Activated CD8-positive, alpha-beta T cell treated with anti-CD3 and anti-CD28 coated beads for 36 hours (primary cell): ENCODE measurements at places on chromosomes 4 and X.

- DNase-seq: no peak
These were observed 35.9 kb downstream of the GRID2 start for GRCh38 chr4:92339676-92340075.

DNA sequence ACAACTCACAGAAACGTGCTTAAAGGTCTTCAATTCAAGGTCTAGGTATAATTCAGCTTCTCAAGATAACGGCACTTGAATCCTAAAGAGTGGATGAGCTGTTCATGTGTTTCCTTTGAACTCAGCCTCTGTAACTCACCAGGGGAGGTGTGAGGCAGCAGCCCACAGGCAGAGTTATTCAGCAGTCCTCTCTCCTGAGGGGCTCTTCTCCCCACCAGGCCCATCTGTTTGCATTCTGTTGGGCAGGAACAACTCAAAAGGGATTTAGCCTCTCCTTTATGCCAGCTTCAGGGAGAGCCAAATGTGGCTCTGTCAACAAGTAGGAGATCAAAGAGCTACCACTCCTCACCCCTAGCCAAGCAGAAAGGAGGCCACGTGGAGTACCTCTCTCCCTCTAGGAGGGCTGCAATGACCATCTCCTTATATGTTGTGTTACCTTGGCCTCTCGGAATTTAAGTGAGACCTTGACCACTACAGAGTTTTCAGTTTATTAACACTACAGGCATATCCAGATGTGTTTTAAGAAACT, 151.2 kb downstream of the SPATA18 start:
- no peak for DNase-seq

DNA sequence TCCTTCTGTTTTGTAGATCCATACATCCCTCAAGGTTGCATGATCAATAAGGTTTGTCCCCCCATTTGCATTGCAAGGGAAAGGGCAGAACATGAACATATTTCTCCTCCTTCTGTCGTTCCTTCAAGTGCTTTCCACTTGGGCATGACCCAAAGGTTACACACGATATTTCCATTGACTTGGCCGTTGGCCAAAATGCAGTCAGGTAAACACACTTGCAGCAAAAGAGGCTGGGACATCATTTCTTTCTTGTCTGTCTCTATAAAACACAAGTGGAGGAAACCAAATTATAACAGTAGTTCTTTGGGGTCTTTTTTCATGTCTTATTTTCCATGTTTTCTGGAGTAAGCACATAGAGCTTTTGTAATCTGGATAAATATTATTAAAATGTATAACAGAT, 156.1 kb downstream of the FRAS1 start:
- DNase-seq: no peak

- DNase-seq: no peak
These were observed 449.8 kb upstream of the SMIM31 start for GRCh38 chr4:164304101-164304639.

DNA sequence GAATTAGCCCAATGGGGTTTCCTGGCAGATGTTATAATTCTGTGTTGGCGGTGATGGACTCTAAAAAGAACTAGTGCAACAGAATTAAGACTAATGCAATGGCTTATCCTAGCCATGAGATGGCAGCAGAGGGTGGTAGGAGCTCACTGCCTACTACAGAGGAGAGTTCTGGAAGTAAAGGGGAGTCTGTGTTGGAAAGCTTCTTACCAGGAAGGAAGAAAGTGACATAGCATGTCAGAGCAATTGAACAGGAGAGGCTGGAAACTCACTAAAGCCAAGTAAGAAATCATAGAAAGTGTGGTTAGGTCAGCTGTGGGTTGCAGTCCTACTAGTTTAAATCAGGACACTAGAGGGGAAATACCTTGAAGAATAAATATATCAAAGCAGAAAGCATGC, 6.3 kb upstream of the TRPC5OS start:
- peak; percentile 3 for DNase-seq

DNA sequence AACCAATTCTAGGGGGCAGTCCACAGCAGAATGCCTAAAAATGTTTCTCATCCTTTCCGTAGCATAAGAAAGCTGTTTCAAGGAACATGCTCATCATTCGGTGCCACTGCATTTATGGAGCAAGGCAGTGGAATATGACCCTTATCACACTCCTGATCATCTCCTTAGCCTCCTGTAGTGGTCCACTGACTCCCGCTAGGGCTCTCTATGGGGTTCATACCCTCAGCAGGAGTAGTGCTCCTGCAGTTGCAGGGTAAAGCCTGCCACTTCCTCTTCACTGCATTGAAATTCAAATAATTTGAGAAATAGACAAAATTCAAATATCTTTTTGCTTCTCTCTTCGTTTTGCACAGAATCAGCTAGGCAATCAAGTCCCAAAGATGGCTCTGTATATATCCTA, 107.0 kb downstream of the NDST3 start:
- DNase-seq: no peak

DNA sequence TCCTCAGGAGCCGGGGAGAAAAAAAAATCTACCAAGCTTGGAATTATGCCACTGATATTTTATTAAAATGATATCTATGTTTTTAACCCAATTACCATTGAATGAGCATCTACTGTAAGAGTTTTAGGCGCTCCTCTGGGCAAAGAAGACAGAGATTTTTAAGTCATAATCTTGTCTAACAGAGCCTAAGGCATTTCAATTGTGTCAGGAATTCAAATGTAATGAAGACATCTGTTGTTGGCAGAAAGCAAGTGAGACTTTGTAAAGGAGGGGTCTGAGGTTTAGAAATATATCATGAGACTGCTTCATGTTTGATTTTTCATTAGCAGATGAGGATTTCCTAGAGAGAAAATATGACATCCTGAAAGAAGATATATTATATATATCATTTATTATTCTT, 1158.1 kb downstream of the FSTL5 start:
- DNase-seq: no peak

GRCh38 chr4:168095776-168096406, 3.6 kb downstream of the ANXA10 start:
- DNase-seq: no peak

- DNase-seq: no peak
These were observed 4.4 kb upstream of the INPP4B start for GRCh38 chr4:142850478-142850877.

- DNase-seq: no peak
These were observed 73.3 kb downstream of the TAF1 start for GRCh38 chrX:71439420-71439819.

- DNase-seq: no peak
These were observed 19.4 kb downstream of the SH3TC1 start for GRCh38 chr4:8218371-8219031.

GRCh38 chr4:7132730-7133582, 59.4 kb upstream of the SORCS2 start:
- DNase-seq: no peak

GRCh38 chr4:77395481-77395880, 210.1 kb upstream of the CXCL13 start:
- DNase-seq: no peak

DNA sequence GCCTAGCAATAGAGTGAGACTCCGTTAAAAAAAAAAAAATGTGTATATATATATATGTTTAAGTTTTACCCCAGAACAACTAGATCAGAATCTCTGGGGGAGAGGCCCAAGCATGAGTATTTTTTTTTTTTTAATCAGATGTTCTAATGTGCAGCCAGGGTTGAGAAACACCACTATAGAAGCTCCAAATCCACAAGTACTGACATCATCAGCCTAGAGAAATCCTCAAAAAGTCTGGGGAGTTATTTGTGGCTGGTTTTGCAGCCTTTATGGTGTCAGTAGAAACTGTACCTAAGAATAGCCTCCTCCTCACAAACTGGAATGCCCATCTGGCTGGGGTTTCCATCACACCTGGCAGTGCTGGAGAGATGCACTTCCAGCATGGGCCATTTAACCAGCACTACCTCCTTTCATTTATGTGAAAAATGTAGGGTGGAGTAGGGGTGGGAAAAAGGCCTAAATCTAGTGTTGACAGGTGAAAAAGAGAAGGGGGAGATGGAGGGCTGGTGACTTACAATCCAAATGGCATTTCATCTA, 93.5 kb downstream of the CBLL2 start:
- no peak for DNase-seq

DNA sequence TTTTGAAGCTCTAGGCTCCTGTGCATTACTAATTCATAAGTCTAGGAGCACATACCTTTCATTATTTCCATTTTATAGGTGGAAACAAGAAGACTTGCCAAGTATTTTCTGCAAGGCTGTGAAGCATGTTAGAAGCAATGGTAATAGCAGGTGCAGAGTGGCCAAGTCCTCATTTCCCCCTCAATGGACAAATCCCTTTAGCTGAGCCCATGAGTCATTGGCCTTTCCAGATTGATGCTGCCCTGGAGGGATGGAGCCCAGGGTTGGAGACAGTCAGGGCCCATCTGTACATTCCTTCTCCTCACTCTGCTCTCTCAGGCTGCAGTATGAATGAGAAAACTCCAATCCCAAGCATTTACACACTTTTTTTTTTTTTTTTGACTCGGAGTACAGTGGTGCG, 6.6 kb downstream of the MGST2 start:
- no peak for DNase-seq

GRCh38 chrX:68827848-68828624, 785 bp upstream of the EFNB1 start:
- DNase-seq: peak; percentile 82

GRCh38 chr4:92968556-92968955, 664.8 kb downstream of the GRID2 start:
- DNase-seq: no peak

- DNase-seq: peak; percentile 34
These were observed 252.4 kb upstream of the CPEB2 start for GRCh38 chr4:14749910-14750309.

GRCh38 chrX:124211312-124211942, 121.0 kb upstream of the TEX13D start:
- DNase-seq: peak; percentile 24

DNA sequence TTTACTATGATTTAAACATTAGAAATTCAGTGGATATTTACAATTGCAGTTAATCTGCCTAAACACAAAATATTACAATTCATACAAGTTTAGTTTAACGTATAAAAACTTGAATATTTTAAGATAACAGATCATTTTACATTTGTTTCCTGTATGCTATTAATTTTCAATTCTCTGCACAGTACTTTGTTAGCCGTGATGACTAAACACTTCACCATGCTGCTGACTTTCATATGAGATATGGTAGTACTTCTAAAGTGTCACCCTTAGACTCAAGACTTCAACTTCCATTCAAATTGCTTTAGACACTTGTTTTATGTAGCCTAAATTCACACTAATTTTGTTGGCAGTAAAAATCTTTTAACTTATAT, 1646.4 kb upstream of the ADGRL3 start:
- DNase-seq: no peak

DNA sequence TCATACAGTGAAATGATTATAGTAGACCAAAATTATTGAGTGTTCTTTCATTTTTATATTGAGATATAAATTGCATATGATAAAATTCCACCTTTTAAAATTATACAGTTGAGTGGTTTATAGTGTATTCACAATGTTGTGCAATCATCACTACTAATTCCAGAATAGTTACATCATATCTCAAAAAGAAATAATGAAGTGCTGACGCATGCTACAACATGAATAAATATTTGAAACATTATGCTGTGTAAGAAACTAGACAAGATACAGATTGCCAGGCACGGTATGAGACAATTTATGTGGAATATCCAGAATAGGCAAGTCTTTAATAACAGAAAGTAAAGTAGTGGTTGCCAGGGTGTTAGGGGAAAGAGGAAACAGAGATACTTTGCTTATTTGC, 871.7 kb downstream of the FAM133A start:
- DNase-seq: no peak

DNA sequence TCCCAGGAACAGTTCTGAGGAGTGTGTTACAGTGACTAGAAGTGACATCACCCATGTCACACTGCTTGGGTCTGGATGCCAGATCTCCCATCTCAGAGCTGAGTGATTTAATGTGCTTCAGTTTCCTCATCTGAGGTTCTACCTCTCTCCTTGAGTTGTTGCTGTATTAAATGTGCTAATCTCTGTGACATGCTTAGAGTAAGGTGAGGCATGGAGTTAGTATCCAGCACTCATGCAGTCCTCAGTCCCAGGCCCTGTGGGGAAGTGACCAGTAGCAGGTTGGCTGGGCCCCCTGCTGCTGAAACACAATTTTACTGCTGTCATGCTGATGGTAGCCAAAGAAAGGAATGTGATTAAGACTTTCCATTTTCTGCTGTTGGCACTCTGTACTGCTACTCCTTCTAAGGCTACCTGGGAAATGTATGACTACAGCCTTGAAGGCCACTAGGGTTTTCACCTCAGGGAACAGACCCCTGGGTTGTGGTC, 639.6 kb downstream of the MID1IP1 start:
- peak; percentile 46 for DNase-seq

DNA sequence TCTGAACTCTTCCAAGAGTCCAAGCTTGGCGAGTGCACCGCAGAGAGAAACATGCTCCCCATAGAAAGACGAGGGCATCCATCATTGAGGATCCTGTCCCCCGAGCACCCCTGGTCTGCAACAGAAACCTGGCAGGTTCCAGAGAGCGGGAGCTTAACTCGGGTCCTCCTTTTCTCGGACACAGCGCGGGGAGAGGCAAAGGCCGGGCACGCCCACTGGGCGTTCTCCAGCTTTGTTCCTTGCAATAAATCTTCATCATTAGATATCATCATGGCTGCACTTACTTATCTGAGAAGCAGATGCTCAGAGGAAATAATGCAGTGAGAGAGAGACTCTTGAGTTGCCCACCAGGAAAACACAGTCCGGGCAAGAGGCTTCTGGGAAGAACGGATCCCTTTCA, 90.1 kb upstream of the PSAPL1 start:
- no peak for DNase-seq

DNA sequence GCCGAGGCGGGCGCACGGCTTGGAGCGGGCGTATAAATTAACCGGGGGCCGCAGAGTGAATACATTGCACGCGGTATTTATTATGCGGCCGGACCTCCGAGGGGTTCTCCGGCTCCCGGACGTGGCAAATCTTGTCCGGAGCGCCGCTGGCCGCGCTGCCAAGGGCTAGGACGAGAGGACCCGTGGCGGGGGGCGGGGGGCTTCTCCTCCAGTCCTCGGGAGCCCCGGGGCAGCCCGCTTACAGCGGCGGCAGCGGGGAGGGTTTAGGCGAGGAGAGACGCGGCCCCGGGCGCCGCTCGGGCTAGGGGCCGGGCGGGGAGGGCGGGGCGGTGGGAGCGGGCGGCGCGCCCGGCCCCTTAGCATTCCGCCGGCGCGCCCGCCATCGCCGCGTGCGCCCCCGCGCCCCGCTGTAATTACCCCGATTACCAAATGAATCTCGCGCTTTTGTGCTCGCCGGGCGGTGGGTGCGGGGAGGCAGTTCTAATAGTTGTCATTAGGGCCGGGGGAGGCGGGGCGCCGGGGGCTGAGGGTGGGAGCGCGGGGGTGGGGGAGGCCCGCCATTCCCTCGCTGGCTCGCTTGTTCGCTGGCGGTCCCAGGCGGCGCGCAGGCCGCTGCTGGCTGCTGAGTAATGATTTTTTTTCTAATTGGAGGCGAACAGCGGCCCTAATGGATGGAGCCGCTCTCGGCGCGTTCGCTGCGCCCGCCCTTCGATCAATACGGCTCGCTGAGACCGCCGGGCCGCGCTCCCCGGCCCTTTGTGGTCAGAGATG, 276.6 kb downstream of the BCOR start:
- peak; percentile 37 for DNase-seq

DNA sequence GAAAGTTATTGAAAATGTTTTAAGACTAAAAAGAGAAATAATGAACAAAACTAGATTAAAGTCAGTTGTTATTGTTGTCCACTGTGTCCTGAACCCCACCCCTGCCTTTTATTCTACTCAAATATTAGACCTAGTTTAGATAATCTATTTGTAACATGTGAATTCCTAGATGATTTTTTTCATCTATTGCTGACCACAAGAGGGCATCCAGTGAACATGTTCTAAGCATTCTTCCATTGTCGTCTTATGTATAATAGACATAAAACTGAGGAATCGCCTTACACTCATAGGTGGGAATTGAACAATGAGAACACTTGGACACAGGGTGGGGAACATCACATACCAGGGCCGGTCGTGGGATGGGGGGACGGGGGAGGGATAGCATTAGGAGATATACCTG, 36.4 kb upstream of the HPRT1 start:
- DNase-seq: no peak
